ENCODE measurements at places on chromosomes 5 and 9. TPM values are rescaled to one million over a fixed set of nuclear protein-coding genes. Genes with fewer than 3 reads are reported as not detected.

DNA sequence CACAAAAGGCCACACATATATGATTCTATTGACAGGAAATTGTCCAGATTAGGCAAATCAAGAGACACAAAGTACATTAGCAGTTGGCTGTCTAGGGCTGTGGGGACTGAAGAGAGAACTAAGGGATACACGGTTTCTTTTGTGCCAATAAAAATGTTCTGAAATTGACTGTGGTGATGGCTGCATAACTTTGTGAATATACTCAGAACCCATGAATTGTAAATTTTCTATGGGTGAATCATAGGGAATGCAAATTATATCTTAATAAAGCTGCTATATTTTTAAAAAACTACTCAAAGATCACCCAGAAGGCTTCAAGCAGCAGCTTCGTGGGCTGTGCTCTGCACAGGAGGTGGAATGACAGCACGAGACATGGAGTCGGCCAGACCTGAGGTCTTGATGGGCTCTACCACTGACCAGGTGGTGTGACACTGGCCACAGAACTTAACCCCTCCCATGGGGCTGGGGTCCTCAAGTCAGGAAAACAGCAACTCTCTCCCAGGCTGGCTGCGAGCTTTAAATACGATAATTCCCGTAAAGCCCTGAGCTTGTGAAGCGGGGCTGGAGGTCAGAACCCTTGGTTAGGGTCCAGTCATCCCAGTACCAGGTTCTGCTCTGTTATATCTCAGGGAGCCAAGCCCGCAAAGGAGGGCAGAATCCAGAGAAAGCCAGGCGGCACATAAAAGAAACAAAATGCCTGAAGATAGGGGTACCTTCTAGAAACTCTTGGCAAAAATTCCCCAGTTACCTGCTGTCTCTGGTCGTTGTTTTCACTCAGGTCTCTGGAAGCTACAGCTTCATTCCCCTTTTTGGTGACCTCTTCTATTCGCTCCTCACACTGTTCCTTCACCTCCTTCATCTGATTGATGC lies 59.1 kb downstream of the GOLM1 start:
- no peaks in the 10 kb centered on the region for H3K36me3 ChIP-seq
- peaks cover 9% of the 10 kb centered on the region for H3K4me1 ChIP-seq
- H3K4me3 ChIP-seq = no peak overlapping the region
- DNase-seq = no peak
- no peaks in the 10 kb centered on the region for H3K27me3 ChIP-seq
- H3K27ac ChIP-seq = no peak overlapping the region

The SPATA31D4 gene
- not detected for total RNA-seq

The CAST gene
- 229 TPM for total RNA-seq

DNA sequence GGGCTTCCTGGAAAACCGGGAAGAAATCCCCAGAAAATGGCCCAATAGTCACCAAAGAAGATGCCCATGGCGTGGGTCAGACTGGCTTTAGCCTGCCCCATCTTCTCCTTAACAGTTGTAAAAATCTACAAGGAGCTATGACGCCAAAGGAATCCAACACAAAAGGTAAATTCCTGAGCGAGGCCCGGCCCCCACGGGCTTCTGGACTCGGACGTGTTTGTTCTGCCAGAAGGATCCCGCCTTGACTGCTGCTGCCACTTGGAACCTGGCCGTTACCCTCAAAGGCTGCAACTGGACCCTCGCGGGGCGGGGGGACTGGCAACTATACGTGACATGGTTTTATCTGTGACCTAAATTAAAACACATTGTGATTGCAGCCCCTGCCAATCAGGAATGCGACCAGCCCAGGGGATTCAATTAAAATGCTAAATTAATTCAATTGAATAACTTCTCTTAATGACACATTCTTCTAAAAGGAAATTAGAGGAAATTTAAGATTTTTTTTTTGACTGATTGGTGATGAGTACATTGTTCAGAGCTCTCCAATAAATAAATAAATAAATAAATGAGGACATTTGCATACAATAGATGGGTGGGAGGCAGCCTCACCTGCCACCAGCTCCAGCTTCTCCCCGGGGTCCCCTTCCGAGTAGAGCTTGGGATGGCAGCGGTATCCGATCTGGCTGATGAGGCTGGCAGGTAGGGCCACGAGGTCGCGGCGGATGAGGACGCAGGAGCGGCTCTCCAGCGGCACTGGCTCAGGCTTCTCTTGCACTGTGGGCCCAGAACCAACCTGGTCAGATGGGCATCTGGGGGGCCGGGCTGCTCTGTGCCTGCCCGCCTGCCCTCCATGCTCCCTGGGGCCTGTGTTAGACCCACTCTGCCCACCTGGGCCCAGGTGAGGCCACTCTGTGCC lies 54.7 kb upstream of the UBAC1 start:
- H3K4me1 ChIP-seq = peaks cover 21% of the 10 kb centered on the region
- no peaks in the 10 kb centered on the region for H3K36me3 ChIP-seq
- H3K27me3 ChIP-seq = no peaks in the 10 kb centered on the region
- H3K27ac ChIP-seq = no peak overlapping the region
- H3K4me3 ChIP-seq = no peak overlapping the region

The PCDHGA2 gene
- total RNA-seq = 1.6 TPM

- no peaks in the 10 kb centered on the region for H3K27me3 ChIP-seq
- no peaks in the 10 kb centered on the region for H3K36me3 ChIP-seq
- no peaks in the 10 kb centered on the region for H3K4me1 ChIP-seq
- DNase-seq = no peak
- H3K4me3 ChIP-seq = no peak overlapping the region
- no peak overlapping the region for H3K27ac ChIP-seq
Measured at GRCh38 chr9:108033976-108034964, 544.7 kb upstream of the KLF4 start.

DNA sequence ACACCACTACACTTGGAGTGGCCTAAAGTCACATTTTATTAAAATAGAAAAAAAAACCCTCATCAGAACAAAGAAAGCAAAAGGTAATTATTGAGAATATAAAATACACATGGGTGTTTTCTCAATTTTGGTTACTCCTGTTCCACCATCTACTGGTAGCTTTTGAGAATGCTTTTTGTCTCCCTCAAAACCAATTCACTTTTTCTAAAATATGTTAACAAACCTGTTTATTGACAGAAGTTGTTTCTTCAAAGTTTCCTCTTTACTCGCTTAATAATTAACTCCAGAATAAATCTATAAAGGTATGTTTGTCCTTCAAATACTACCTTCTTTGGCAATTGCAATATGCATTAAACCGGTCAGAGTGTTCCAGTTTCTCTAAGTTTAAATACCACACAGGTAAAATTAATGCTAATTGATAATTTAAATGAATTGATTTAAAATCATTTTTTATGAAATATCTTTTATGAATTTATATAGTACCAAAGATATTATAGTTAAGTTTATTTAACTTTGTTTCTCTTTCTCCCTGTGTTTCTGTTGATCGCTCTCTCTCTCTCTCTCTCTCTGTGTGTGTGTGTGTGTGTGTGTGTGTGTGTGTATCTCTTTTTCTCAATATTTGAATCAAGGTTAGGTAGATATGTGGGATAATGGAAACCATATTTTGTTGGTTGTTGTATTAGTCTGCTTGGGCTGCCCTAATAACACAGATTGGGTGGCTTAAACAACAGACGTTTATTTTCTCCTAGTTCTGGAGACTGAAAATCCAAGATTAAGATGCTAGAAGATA lies 487.4 kb downstream of the PRDM9 start:
- no peak overlapping the region for H3K4me3 ChIP-seq
- H3K36me3 ChIP-seq = no peaks in the 10 kb centered on the region
- no peaks in the 10 kb centered on the region for H3K4me1 ChIP-seq
- no peak for DNase-seq

- H3K4me1 ChIP-seq = no peaks in the 10 kb centered on the region
- no peak overlapping the region for H3K27ac ChIP-seq
- no peaks in the 10 kb centered on the region for H3K27me3 ChIP-seq
- DNase-seq = no peak
Measured at GRCh38 chr5:4970171-4970570, 170.0 kb upstream of the ADAMTS16 start.

- no peak overlapping the region for H3K4me3 ChIP-seq
- H3K36me3 ChIP-seq = peaks cover 32% of the 10 kb centered on the region
- H3K27ac ChIP-seq = no peak overlapping the region
- no peak for DNase-seq
Measured at GRCh38 chr9:97526895-97527575, 25.6 kb downstream of the TMOD1 start.

GRCh38 chr9:114275246-114276004 lies 47.5 kb upstream of the ORM1 start:
- H3K27ac ChIP-seq = no peak overlapping the region
- H3K36me3 ChIP-seq = no peaks in the 10 kb centered on the region
- H3K27me3 ChIP-seq = no peaks in the 10 kb centered on the region
- no peak overlapping the region for H3K4me3 ChIP-seq
- no peak for DNase-seq

The S1PR3 gene
- 55.6 TPM for total RNA-seq

All from adrenal gland (tissue), 19 donors.